K562 (cell line): ENCODE measurements at places on chromosomes 3 and 15.

DNA sequence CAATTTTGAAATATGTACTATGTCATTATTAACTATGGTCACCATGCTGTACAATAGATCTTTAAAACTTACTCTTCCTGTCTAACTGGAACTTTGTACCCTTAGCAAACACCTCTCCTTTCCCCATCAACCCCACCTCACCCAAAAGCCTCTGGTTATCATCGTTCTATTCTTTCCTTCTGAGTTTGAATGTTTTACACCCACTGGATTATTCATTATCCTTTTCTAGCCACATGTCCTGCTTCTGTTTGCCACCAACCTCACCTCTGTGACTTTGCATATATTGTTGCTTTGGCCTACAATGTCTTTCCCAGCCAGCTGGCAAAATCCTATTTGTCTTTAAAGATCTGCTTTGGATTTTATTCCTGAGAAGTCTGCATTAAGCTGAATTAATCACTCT, 102.6 kb upstream of the TSPAN3 start:
- DNase-seq, result no peak

GRCh38 chr15:89226359-89227221, 5.2 kb upstream of the RLBP1 start:
- peak; percentile 46 for DNase-seq

DNA sequence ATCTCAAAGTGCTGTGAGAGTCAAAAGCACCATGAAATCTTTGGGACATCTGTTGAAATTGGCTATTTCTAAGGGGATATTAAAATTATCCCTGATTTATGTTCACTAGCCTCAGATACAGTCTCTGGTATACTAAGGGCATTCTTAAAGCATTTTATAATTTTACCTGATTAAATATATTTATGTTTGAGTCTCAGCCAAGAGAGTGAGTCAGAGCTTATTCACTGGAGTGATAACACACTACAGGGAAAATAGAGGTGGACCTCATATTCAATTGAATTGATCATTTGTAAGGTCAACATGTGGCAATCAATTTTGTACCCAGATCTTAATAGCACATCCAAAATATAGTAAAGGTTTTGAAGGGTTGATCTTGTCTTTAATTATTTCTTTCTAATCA, 733.6 kb downstream of the EPHA3 start:
- no peak for DNase-seq

DNA sequence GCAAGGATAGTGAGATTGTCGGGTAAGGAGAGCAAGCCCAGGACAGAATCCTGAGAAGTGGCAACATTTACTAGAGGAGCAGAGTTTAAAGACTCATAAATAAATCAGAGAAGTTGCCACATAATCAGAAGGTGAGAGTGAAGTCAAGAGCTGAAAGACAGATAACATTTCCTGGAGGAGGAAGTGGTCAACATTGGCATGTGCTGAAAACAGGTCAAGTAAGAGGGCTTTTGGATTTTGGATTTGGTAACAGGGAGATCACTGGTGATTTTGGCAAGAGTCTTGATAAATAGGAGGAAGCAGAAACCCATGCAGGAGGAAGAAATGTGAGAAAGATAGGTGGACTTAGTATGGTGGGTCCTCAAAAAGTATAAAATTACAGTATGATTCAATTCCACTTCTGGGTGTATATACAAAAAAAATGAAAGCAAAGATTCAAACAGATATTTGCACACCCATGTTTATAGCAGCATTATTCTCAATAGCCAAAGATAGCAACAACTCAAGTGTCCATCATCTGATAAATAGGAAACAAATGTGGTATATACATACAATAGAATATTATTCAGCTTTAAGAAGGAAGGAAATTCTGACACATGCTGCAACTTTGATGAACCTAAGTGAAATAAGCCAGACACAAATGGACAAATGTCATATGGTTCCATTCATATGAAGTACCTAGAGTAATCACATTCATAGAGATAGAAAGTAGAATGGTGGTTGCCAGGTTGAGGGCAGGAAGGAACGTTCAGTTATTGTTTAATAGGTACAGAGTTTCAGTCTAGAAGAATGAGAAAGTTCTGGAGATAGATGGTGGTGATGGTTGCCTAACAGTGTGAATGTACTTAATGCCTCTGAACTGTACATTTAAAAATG, 27.3 kb upstream of the MBNL1 start:
- DNase-seq, result peak; percentile 65

DNA sequence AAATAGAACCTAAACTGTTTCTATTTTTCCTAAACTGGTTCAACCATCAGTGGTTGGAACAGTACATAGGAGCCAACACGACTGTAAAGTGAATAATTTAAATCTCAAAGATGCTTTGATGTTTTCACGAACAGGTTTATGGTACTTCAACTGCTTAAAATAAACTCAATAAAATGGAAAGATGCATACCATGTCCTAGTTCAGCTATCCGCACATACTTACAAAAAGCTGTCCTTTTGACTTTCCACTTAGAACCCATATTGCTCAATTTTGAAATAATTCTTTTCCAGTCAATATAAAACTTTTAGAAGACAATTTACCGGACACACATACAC, 902 bp downstream of the CMTM6 start:
- peak; percentile 24 for DNase-seq

- no peak for DNase-seq
Measured at GRCh38 chr15:62362608-62363007, 197.5 kb upstream of the C2CD4B start.

DNA sequence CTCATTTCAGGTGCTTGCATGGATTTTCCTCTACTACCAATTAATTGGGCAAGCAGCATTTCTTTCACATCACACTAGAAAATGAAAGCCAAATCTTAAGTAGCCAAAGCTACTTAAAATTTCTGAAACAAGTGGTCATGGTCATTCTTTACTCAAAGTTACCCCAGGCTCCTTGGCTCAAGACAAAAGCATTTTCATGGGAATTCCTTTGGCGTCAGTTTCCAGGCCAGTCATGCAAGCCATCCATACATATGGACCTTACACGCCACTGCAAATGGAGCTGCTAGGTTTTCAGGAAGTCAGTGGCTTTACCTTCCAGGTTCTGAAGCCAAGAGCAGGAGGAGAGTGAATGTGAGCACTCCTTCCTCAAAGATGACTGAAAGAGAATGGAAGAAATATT, 83.7 kb upstream of the IL12A start:
- no peak for DNase-seq

- no peak for DNase-seq
Measured at GRCh38 chr3:123798550-123798949, 85.6 kb downstream of the MYLK start.

- no peak for DNase-seq
Measured at GRCh38 chr3:37912052-37912733, 50.5 kb downstream of the CTDSPL start.

GRCh38 chr15:25838191-25838870, 24.8 kb downstream of the ATP10A start:
- DNase-seq, result no peak

DNA sequence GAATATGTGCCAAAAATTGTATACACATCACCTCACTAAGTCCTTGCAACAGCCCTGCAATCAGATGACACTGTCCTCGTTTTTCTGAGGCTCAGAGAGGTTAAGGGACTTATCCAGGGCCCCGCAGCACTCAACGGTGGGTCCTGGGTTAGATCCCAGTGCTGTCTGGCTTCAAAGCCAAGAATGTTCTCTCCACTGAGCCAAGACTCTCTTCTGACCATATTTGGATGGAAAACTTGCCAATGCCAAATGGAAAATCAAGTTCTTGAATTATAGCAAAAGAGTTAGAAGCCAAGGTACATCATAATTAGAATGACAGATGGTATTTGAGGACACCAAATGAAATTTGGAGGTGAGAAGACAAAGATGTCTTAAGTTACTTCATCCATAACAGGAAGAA, 75.9 kb downstream of the NCEH1 start:
- no peak for DNase-seq

DNA sequence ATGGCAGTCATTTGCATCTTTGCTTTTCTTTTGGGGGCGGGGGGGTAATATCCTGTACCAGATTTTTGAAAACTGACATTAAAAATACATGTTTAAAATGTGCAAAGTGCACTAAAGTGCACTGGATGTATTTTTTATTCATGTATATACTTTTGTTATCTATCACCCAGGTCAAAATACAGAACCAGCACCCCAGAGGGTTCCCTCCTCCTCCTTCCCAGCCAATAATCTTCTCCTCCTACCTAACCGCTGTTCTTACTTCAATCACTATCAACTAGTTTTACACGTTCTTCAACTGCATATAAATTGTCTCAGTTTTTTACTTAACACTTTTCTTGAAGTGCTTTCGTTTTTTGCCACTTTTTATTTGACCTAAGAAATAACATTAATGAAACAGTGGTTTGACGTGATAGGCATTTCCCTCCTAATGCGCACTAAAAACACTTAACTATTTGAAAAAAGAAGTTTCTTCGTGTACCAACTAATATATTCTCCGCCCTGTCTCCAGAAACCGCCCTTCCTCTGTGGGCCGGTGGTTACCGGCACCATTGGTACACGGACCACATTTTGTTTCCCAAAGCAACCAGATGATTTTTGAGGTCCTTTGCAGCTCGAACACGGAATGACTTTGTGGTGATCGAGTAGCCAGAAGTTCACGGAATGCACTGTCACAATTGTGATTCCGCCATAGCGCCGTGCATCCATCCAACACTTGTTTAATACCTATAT, 836 bp upstream of the AKAP13 start:
- DNase-seq, result no peak

GRCh38 chr15:85151861-85152260, 170.2 kb downstream of the PDE8A start:
- no peak for DNase-seq

GRCh38 chr3:10583798-10584708, 78.7 kb upstream of the ATP2B2 start:
- no peak for DNase-seq

- no peak for DNase-seq
Measured at GRCh38 chr3:195803289-195803908, 8.3 kb downstream of the MUC4 start.

DNA sequence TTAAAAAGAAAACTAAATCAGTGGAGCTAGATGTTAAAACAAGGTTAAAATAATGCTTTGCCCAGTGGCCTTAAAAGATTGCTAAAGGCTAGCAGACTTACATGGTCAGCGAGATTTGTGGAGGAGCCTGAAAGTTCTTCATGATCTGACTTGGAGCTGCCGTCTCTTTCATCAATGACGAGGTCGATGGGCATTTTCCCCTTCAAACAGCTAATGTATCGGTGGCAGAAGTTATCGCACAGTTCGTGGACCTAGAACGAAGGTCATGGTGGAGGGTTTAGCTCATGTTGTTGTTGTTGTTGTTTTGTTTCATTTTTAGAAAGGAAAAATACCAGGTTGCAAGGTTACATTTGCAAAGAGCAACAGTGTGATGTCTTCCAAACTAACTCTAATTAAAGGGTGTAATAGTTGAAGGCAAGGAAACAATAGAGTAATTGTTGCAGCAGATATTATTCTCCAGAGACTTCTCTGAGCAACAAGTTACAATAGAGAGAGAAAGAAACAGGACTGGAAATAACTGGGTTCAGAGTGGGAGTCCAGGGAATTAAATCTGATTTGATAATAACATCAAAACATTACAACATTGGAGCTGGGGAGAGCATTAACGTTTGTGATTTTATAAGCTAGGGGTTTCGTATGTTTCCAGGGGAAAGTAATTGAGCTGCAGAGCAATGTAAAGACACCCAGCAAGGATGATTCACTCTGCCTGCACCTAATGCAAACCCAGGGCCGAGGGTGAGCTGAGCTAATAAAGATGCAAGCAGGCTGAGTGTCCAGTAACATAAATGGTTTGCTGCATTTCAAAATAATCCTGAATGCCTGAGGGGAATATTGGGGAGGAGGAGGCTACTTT, 6.6 kb downstream of the MEIS2 start:
- no peak for DNase-seq

GRCh38 chr15:49570672-49571071, 49.9 kb downstream of the FAM227B start:
- no peak for DNase-seq

- DNase-seq, result no peak
Measured at GRCh38 chr3:24387000-24387399, 107.7 kb downstream of the THRB start.

DNA sequence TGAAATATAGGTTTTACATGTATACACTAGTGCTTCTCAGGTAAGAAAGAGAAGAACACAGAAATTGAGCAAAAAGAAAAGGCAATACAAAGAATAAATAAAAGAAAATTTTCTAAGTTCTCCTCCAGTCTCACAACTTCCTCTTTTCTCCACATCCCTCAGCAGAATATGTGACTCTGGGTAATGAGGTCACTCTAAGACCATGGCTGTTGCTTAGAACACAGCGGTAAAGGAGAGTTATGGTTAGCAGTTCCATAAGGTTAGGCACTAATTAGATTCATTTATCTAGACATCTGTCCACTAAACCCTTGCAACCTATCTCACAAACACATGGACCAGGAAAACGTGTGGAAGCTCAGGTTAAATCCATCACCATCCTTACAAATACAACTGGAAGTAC, 47.9 kb downstream of the IGSF11 start:
- DNase-seq, result no peak

GRCh38 chr3:94004301-94004910, 24.0 kb downstream of the STX19 start:
- DNase-seq, result peak; percentile 30

GRCh38 chr15:39581242-39581792, 438 bp downstream of the THBS1 start:
- DNase-seq, result no peak

- DNase-seq, result no peak
Measured at GRCh38 chr3:152706991-152707713, 127.8 kb upstream of the P2RY1 start.

- DNase-seq, result no peak
Measured at GRCh38 chr3:98763076-98763475, at the start of gene ST3GAL6. Gene ST3GAL6 (plus strand): TSS chr3:98763340. CDS start chr3:98768441, 5,101 bp downstream.

DNA sequence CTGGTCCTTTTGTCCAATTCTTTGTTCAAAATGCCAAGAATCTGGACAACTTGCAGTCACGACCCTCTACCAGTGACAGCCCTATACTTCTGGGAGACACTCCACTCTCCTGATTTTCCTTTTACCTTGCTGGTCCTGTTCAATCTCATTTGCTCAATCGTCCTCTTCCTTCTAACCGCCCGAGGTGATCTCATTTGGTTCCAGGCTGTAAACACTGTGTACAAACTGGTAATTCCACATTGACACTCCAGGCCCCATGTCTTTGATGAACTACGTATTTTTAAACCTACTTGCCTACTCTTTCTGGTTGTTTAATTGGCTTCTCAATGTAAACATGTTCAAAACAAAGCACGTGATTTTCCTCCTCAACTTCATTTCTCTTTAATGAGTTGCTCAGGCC, 23.7 kb upstream of the C3orf49 start:
- DNase-seq, result no peak
